Endodermal cell (in vitro differentiated cells): ENCODE measurements at places on chromosomes 2 and 18. TPM values are rescaled to one million over a fixed set of nuclear protein-coding genes. Genes with fewer than 3 reads are reported as not detected.

- no peaks in the 10 kb centered on the region for H3K27me3 ChIP-seq
- no peak for DNase-seq
- H3K4me1 ChIP-seq, result no peaks in the 10 kb centered on the region
- H3K36me3 ChIP-seq, result no peaks in the 10 kb centered on the region
- no peak overlapping the region for H3K4me3 ChIP-seq
- no peak overlapping the region for H3K27ac ChIP-seq
Observed at GRCh38 chr2:126817172-126817571, 81.5 kb upstream of the TEX51 start.

- no peak overlapping the region for H3K4me3 ChIP-seq
- H3K27ac ChIP-seq, result no peak overlapping the region
- no peaks in the 10 kb centered on the region for H3K36me3 ChIP-seq
- no peaks in the 10 kb centered on the region for H3K27me3 ChIP-seq
- no peaks in the 10 kb centered on the region for H3K4me1 ChIP-seq
Observed at GRCh38 chr2:37456479-37456878, 112.0 kb downstream of the QPCT start.

DNA sequence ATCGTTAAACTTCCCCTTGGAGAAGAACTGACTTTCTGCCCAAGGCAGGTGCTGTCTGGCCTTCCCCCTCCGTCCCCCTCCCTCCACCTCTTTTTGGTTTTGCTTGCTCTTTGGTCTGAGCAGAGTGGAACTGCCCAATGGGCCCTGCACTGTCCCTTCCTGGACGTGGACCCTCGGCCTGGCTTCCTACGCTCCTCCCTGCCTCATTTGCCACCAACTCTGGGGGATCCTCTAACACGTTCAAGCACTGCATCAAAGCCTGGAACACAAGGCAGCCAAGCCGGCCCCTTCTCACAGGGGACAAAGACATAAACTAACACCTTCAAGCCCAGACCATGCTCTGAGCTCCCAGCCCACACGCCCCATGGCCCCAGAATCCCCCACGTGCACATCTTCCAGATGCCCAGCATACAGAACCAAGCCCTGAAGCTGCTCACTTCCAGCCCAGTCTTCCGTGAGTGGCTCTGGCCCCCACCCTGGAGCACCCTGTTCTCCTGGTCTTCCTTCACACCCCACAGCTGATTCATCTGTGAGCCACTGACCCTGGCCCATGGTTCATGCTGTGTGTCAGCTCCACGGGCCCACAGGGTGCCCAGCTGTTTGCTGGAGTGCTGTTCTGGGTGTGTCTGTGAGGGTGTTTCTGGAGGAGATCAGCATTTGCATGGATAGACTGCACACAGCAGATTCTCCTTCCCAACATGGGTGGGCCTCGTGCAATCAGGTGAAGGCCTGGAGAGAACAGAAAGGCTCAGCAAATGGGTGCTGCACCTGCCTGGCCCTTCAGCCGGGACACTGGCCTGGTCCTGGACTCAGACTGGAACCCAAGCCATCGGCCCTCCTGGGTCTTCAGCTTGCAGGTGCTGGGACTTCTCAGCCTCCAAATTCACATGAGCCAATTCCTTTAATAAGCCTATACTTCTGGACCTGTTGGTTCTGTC, 247.1 kb upstream of the SALL3 start:
- no peak overlapping the region for H3K27ac ChIP-seq
- no peaks in the 10 kb centered on the region for H3K4me1 ChIP-seq
- H3K27me3 ChIP-seq, result no peaks in the 10 kb centered on the region
- peak; percentile 31 for DNase-seq

GRCh38 chr2:19158896-19159295, 199.5 kb downstream of the OSR1 start:
- H3K27ac ChIP-seq, result no peak overlapping the region
- H3K27me3 ChIP-seq, result no peaks in the 10 kb centered on the region
- H3K4me1 ChIP-seq, result no peaks in the 10 kb centered on the region
- DNase-seq, result no peak
- no peak overlapping the region for H3K4me3 ChIP-seq

- H3K4me3 ChIP-seq, result no peak overlapping the region
- no peaks in the 10 kb centered on the region for H3K36me3 ChIP-seq
- no peaks in the 10 kb centered on the region for H3K4me1 ChIP-seq
- no peak overlapping the region for H3K27ac ChIP-seq
- no peak for DNase-seq
- H3K27me3 ChIP-seq, result peaks cover 10% of the 10 kb centered on the region
Observed at GRCh38 chr2:98172951-98173350, 86.0 kb downstream of the VWA3B start.

DNA sequence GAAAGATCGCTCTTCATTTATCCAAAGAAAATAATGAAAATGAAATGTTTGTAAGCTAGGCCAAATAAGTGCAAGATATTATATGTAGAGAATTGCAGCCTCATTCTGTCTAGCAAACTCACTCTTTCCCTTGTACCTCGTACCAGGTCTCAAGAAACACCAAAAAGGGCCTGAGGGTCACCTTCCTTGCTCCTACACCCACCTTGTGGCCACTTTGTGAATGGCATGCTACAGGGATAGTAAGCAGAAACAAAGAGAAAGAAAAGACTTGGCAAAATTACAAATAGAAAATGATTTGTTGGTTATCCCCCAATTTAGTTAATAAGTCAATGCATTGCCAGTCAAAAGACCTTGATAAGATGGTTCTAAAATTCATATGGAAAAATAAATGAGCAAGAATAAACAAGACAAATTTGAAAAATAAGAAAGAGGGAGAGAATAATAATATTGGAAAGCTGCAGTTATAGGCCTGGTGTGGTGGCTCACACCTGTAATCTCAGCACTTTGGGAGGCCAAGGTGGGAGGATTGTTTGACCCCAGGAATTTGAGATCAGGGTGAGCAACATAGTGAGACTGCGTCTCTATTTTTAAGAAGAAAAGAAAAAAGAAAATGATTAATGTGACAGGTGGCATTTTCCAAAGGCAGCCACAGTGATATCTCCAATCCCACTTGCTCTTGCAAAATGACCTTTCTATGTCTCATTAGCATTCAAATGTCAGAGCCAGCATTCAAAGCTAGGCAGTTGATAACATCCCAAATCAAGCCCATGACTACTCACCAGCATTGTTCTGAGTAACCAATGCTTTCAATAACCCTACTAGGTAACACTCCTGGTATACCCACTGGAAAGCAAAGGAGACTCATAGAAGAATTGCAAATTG, 38.8 kb upstream of the BMP10 start:
- peak; percentile 90 for DNase-seq
- H3K36me3 ChIP-seq, result no peaks in the 10 kb centered on the region
- no peak overlapping the region for H3K4me3 ChIP-seq
- no peaks in the 10 kb centered on the region for H3K4me1 ChIP-seq

GRCh38 chr2:29139152-29139551, 23.9 kb downstream of the CLIP4 start:
- DNase-seq, result no peak
- H3K4me1 ChIP-seq, result no peaks in the 10 kb centered on the region
- no peak overlapping the region for H3K27ac ChIP-seq
- H3K4me3 ChIP-seq, result no peak overlapping the region

GRCh38 chr18:55319459-55320193, 268.4 kb downstream of the TCF4 start:
- peaks cover 3% of the 10 kb centered on the region for H3K4me1 ChIP-seq
- H3K36me3 ChIP-seq, result no peaks in the 10 kb centered on the region
- no peak for DNase-seq

- H3K27me3 ChIP-seq, result no peaks in the 10 kb centered on the region
- H3K27ac ChIP-seq, result no peak overlapping the region
- DNase-seq, result peak; percentile 32
- no peak overlapping the region for H3K4me3 ChIP-seq
- H3K4me1 ChIP-seq, result no peaks in the 10 kb centered on the region
- no peaks in the 10 kb centered on the region for H3K36me3 ChIP-seq
Observed at GRCh38 chr2:73000808-73001570, 70.5 kb downstream of the SFXN5 start.

- H3K27me3 ChIP-seq, result no peaks in the 10 kb centered on the region
- no peaks in the 10 kb centered on the region for H3K36me3 ChIP-seq
- H3K27ac ChIP-seq, result no peak overlapping the region
- no peaks in the 10 kb centered on the region for H3K4me1 ChIP-seq
- DNase-seq, result no peak
- H3K4me3 ChIP-seq, result no peak overlapping the region
Observed at GRCh38 chr18:45137087-45137419, 456.4 kb downstream of the SETBP1 start.

DNA sequence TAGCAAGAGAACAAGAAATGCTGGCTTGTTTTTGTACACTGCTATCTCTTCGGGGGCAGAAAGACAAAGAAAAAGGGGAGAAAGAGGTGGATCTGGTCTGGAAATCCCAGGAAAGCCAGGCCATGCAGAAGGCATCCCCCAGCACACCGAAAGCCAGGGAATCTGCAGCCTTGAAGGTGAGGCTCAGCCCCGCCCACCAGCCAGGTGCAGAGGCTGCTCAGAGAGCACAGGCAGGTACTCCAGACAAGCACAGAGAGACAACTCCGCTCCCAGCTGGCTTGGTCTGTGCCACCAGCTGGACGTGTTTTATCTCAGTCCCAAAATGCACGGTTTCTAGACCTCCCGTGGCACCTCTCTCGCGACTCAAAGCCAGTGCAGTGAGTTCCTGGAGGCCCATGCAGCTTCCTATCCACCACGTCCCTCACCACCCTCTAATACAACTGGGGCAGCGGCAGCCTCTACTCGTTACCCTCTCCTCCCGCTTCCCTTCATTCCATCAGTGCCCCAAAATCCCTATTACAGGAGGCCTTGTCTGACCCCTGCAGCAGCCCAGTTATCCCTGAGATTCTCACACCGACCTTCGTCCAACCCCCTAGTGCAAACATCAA, 62.8 kb downstream of the HDAC4 start:
- H3K36me3 ChIP-seq, result no peaks in the 10 kb centered on the region
- no peaks in the 10 kb centered on the region for H3K4me1 ChIP-seq
- no peak overlapping the region for H3K4me3 ChIP-seq
- DNase-seq, result peak; percentile 65
- H3K27ac ChIP-seq, result no peak overlapping the region

DNA sequence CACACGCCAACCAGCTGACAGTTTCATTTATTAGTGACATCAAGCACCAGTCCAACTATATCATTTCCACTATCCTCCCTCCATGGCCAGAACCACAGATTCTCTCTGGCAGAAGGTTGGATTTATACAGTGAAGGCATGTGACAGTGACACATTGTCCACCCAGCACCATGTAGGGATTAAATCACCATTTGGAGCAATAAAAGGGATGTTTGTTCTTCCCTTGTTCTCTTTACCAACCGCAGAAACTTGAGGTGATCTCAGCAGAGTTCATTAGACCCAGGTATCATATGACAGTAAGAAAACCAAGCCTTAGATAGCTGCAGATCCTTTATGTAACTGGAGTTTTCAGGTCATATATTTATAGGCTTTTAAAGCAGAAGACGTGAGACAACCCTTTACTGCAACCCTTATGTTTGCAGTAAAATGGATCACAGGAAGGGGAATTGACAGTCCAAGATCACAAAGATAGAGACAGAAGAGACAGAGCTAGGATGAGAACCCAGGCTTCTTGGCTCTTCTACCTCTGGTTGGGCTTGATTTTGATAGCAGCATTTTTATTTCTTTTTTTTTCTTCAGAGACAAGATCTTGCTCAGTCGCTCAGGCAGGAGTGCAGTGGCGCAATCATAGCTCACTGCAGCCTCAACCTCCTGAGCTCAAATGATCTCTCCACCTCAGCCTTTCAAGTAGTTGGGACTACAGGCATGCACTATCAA, 80.1 kb downstream of the XDH start:
- no peak overlapping the region for H3K27ac ChIP-seq
- no peak for DNase-seq
- H3K4me3 ChIP-seq, result no peak overlapping the region
- H3K27me3 ChIP-seq, result peaks cover 12% of the 10 kb centered on the region

DNA sequence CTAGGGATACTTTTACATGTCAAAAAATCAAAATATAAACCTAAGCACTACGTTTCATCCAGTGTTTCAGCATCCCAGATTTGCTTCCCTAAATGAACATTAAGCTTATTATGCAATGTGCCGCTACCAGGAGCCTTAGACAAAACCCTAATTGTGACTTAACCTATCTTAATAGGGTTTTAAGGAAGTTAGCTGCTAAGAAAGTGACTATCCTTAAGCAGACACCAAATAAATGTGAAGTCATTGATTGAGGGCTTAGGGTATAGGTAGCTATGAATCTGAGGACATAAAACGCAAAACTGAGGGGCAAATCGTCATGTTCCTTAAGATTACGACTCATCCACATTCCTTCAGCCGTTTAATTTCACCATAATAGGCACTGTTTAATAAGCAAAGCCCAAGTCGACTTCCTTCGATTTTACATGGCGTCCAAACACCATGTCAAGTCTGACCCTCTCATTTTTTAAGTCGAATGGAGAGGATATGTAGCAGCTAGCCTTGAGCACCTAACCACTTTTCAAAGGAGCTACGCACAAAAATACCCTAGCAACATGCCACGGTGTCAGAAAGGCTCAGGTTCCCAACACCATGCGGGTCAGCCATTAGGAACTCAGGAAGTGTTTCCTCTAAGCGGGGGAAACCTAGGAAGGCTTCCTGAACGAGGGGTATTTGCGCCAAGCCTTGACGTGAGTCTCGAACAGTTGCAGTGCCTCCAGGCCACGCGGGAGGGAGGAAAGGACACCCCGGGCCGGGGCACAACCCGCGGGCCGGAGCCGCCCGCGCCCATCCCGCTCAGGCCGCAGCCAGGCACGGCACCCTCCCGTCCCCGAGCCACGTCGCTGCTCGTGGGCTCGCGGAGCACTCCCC, 1.0 kb downstream of the HDLBP start:
- no peak for DNase-seq
- peak overlapping the region; percentile 96 for H3K4me3 ChIP-seq
- peak overlapping the region; percentile 98 for H3K27ac ChIP-seq
- H3K36me3 ChIP-seq, result peaks cover 24% of the 10 kb centered on the region
- H3K4me1 ChIP-seq, result no peaks in the 10 kb centered on the region
- H3K27me3 ChIP-seq, result no peaks in the 10 kb centered on the region

DNA sequence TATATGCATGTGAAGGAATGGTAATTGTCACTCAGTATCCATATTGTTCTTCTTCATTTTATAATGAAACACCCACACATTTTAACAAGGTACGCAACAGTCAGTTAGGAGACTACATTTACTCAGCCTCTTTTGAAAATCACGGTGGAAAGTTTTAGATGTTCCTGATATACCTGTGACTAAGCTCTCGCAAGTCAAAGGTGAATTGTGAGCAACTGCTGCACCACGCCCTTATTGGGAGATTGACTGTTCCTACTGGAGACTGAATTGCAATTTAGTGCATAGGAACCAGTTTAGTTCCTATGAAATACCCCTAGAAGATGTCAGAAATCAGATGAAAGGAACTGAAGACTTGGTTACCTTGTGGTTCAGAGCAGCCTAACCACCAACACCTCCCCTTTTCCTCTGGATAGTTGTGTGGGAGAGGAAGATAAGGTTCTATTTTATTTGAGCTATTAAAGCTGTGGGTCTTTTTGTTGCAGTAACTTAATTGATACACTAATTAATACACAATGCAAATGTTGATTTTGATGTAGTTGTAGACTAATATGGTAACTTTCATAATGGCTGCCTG, 1280.5 kb upstream of the CDH2 start:
- H3K4me3 ChIP-seq, result no peak overlapping the region
- H3K4me1 ChIP-seq, result no peaks in the 10 kb centered on the region

- no peaks in the 10 kb centered on the region for H3K36me3 ChIP-seq
- no peak overlapping the region for H3K27ac ChIP-seq
- H3K4me3 ChIP-seq, result no peak overlapping the region
- peaks cover 3% of the 10 kb centered on the region for H3K4me1 ChIP-seq
- H3K27me3 ChIP-seq, result no peaks in the 10 kb centered on the region
Observed at GRCh38 chr2:221731432-221732145, 159.5 kb upstream of the EPHA4 start.

GRCh38 chr2:208479342-208479741, 72.8 kb downstream of the PTH2R start:
- no peak for DNase-seq
- no peak overlapping the region for H3K27ac ChIP-seq
- H3K4me3 ChIP-seq, result no peak overlapping the region
- no peaks in the 10 kb centered on the region for H3K27me3 ChIP-seq
- no peaks in the 10 kb centered on the region for H3K4me1 ChIP-seq

CCDC138 gene
- total RNA-seq, result 21.9 and 29.7 TPM in 2 replicates

TUBA3D gene
- total RNA-seq, result not detected in 3 replicates

FAM237A gene
- total RNA-seq, result not detected in 3 replicates

OSBPL6 gene
- total RNA-seq, result 2.6 and 3.6 TPM in 2 replicates
